Stimulated activated CD4-positive, alpha-beta T cell treated with anti-CD3 and anti-CD28 coated beads, TNF-alpha, amount 100 ng/mL, for 1 hour (primary cell): ENCODE measurements at places on chromosomes 5 and 9.

- DNase-seq, result no peak
Observed at GRCh38 chr5:113213551-113214425, 221.0 kb downstream of the TSSK1B start.

DNA sequence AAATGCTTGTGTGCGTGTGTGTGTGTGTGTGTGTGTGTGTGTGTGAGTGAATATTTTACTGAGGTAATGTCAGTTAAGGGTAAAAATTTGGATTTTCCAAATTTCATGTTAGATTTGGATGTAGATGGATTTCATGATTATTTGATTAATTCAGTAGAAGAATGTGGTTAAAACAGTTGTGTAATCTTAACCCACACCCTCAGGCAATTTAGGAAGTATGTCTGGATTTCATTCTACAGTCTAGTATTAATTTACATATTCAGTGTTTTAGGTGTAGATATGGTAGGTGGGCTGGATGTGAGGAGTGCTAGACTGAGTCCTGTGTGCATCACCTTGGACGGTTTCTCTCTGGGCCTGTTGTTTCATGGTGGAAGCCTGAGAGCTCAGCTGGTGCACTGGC is 99.1 kb upstream of the CKMT2 start:
- DNase-seq, result no peak

DNA sequence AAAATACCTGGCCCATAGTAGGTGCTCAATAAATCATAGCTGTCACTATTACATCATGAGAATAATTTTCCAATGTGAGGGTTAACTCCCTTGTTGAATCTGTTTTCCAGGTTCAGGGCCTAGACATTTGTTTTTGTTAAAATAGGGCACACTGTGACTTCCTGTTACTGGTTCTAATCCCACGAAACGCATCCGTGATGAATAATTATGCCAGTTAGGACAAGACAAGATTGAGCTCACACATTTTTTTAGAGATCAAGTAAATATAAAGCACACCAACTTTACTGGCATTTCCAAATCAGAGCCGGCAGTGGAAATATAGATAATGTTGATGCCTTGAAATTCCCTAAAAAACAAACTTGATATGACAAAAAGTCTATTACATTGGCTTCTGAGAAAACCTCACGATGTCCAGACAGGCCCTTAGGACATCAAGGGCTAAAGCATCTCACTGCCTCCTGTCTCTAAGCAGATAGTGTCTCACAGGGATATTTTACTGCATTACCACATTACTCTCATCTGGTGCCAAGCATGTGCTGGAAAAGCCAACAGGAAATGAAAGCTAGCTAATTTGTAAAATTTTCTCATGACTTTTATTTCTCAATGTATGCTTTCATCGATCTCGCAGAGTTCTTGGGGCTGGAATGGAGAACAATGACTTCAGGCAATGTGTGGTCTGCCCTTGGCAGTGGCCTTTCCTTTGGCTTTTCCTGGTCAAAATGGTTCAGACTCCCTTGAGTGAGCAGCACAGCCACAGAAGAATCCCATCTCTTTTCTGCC is 414.3 kb upstream of the PAPPA start:
- no peak for DNase-seq

DNA sequence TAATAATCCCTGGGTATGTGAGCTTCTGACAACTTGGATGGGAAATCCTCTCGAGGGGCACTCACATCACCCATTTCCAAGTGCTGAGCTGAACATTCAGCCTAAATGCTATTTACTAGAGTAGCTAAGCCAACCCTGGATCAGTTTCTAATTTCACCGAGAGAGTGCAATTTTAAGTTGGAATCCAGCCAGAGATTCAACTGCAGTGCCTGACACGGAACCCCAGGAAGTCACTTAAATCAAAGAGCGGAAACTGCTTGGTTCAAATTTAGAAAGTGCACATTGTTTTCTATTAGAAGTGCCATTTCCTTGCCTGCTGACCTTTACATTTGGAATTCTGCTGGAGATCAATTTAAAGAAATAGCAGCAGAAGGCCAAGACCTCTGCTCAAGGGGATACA is 8.8 kb downstream of the SPRY4 start:
- no peak for DNase-seq

GRCh38 chr5:116766470-116766947 is 191.9 kb upstream of the SEMA6A start:
- DNase-seq, result no peak

GRCh38 chr5:100667161-100667630 is 132.0 kb downstream of the FAM174A start:
- no peak for DNase-seq

DNA sequence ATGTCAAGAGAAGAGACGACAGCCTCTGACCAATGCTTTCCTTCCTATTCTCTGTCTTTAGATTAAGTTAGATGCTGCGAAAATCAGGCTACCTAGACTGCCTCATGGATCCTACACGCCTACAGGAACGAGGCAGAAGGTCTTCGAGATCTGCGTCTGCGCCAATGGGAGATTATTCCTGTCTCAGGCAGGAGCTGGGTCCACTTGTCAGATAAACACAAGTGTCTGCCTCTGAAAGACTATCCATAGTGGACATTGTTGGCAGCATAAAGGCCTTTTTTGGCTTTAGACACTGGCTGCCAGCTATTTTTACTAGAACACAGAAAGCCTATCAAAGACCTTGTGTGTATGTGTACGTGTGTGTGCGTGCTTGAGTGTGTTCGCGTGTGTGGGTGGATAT is 90.9 kb upstream of the PPP1R2B start:
- DNase-seq, result no peak

DNA sequence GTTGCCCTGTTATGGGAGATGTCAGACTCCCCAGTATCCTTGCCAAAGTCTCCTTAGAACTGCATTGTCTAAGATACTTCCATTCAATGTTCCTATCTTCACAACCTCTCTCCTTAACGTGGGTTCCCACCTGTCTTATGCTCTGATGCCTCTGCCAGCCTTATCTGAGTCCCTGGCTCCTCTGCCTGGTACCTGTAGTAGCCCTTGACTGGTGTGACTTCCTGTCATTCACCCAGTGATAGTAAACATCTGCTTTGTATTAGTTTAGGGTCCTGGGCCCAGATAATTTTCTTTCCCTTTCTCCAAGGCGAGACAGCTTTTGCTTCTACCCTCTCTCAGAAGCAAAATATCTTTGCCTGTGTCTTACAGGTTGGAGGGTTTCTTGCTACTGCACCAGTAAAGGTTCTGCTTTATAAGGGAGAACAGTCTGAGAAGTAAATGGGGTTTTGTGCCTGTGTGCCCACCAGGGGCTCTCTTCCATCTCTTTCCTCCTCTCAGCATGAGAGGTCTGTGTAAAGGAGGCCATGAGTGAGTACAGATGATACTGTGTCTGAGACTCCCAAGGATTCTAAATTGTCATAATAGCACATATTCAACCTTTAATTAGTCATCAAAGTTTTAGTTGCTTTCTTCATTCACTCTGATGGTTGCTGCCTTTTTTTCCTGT is 220.8 kb downstream of the PRR16 start:
- no peak for DNase-seq

DNA sequence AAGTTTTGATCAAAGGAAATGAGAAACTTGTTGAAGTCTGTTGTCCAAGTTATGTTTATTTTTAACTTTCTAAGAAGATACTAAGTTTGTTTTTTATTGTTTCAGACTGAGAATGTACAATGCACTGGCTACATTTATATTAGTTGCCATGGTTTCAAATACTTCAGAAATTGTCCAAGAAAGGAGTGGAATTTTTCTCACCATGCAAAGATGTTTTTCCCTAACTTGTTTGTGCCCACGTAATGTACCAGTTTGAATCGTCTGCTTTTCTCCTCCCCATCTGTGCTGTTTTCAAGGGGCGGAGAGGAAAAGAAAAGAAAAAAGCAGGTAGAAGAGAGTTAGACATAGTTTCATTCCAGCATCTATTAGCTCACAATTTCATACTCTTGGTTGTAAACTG is 407.0 kb downstream of the KCTD16 start:
- DNase-seq, result no peak

- DNase-seq, result no peak
Observed at GRCh38 chr5:2658447-2658846, 93.0 kb downstream of the IRX2 start.

GRCh38 chr5:54718656-54719055 is 201.1 kb downstream of the SNX18 start:
- DNase-seq, result no peak

DNA sequence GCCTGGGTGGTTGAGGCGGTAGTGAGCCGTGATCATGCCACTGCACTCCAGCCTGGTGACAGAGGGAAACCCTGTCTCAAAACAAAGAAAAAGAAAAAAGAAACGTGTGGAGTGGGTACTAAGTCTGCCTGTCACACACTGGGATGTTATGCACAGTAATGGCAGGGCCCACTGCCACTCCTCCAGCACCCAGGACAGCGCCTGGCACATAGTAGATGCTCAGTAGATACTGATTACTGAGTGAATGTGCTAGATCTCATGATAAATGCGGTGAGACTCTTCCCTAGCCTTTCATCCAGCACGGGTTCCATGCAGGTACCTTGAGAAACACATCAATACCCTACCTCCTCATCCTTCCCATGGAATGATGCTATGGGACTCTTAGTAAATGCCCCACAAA is 87.4 kb upstream of the HSPA9 start:
- no peak for DNase-seq

GRCh38 chr5:25570067-25570583 is 925.3 kb upstream of the CDH10 start:
- no peak for DNase-seq

DNA sequence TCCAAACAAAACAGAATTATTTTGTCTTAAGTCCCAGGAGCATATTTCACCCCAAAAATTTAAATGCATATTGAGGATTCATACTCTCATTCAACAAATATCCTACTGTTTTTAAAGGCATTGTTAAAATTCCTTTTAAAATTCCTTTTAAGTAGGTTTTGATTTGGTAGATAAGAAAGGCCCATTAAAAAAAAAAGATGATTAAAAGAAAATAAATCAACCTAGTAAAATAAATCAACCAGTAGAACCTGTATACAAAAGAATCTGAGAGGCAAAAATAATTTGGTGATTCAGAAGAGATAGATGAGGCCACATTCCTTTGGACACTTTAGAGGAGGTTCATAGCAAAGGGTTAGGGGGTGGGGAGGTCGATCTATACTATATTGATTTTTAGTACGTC is 585.3 kb upstream of the TLE4 start:
- no peak for DNase-seq

- DNase-seq, result no peak
Observed at GRCh38 chr9:38360839-38361472, 31.5 kb upstream of the ALDH1B1 start.

GRCh38 chr9:105146677-105147076 is 97.8 kb upstream of the SLC44A1 start:
- DNase-seq, result no peak

- no peak for DNase-seq
Observed at GRCh38 chr9:107793541-107793940, 304.0 kb upstream of the KLF4 start.

GRCh38 chr5:134275822-134276221 is 49.9 kb upstream of the PPP2CA start:
- DNase-seq, result no peak

GRCh38 chr5:73304381-73304780 is 131.4 kb downstream of the TMEM174 start:
- DNase-seq, result no peak

DNA sequence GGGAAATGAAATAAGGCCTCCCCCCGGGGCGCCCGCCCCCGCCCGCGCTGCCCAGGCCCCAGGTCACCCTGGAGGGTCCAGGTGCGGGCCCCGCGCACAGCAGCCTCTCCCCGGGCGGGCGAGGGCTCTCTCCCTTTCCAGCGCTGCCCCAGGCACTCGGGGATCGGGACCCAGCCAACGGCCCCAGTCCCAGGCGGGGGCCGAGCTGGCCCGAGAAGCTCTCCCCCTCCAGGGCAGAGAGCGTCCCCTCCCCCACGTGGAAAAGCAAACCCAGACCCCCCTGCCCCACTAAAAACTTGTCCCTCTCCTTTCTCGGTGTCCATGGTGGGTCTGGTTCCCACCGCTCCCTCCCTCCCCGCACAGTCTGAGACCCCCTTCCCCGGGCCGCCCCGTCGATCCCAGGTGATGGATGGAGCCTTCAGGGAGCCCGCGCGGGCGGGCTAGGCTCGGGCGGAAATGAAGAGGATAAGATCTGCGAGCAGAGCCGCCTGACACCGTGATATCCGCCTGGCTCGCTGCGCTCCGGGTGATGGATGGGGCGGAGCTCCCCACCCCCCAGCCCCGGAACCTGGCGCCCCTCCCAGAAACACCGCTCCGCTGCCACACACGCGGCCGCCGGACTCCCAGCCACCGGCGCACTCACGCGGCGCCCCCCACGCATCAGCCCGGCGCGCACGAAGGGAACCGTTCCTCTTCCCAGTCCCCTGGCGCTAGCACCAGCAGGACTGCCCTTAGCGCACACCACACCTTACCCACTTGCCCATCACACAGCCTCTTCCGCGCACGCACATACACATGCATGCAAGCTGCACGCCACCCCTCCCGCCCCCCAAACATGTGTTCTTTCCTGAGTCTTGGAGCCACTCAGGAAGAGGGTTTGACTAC is 81.7 kb upstream of the ZBTB43 start:
- peak; percentile 49 for DNase-seq
